ENCODE measurements at places on chromosomes 1 and 21.
A peak's percentile ranks its signal among the peaks of the same experiment; 100 is the strongest.

DNA sequence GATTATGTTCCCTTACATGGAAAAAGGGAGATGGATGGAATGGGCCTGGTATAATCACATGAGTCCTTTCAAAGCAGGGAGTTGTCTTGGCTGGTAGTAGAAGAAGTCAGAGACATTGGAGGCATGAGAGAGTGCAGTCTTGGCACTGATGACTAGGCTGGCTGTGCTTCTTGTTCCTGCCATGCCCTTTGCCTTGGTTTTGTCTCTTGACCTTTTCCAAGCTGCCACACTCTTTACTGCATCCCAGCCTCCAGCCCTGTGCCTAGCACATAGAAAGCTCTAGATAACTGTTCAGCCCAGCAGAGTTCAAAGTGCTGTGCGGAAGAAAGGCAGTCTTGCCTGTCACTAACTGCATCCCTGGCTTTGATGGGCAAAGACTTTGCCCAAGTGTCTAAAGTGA lies 412.6 kb downstream of the PRDM2 start:
- DNase-seq, result no peak

GRCh38 chr1:228528612-228529011 lies 41.4 kb downstream of the RNF187 start:
- no peak for DNase-seq

- DNase-seq, result no peak
These were observed 8.4 kb upstream of the SLC19A1 start for GRCh38 chr21:45550522-45551210.

GRCh38 chr1:21869620-21870121 lies 57.6 kb downstream of the LDLRAD2 start:
- DNase-seq, result peak; percentile 54

DNA sequence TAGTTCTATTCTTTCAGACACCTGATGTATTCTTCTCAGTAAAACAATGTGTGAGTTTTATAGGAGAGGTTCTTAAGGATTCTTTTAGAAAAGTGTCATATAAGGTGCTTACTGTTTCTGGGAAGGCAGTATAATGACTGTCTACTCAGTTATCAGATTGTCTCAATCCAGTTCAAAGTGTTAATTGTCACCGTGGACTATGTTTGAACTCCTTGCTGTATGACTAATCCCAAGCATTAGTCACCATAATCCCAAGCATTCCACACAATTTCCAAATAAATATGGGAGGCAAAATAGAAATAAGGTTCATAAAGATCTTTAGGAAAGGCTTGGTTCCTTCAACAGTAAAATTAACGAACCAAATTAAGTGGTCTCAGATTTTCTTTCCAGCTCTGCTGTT lies 342.1 kb upstream of the NR5A2 start:
- no peak for DNase-seq

- DNase-seq, result peak; percentile 11
These were observed 337.4 kb downstream of the SRGAP2C start for GRCh38 chr1:121522061-121522759.

All from NCI-H2081 (cell line).